ENCODE measurements at places on chromosomes 1 and 21.
A peak's percentile ranks its signal among the peaks of the same experiment; 100 is the strongest.

GRCh38 chr1:109096120-109096519, 5.6 kb downstream of the TMEM167B start:
- no peak for DNase-seq

DNA sequence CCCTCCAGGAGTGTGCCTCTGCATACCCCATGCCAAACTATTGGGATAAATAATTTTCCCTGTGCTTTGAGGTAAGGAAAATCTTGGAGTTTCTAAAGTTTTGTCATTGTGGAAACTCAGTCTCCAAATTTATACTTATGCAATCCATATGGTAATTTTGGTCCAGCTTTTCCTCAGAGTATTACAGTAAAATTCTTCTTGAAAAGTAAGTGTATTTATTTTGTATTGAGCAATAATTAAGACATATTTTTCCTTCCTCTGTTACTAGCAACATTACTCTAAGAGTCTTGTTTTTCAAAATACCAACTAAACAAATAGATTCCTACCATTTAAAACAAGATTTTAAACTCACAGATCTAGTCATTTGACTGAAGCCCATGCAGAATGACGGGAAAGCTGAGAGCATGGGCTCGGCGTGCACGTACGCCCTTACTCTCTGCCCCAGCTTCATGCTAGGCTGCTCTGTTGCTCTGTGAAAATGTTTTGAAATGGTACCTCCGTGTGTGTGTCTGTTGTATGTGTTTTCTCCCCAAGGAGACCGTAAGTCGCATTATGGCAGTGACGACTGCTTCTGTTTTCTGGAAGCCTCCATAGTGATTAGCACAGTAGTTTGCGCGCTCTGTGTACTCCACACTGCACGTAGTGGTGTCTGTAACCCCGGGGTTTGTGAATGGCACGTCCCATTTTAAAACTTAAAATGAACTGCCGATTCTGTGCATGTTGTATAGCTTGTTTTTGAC, 165.3 kb downstream of the SDCCAG8 start:
- no peak for DNase-seq

GRCh38 chr1:193190096-193190744, 3.8 kb upstream of the B3GALT2 start:
- DNase-seq = peak; percentile 7

- no peak for DNase-seq
Measured at GRCh38 chr1:210246447-210246846, 13.9 kb downstream of the SERTAD4 start.

DNA sequence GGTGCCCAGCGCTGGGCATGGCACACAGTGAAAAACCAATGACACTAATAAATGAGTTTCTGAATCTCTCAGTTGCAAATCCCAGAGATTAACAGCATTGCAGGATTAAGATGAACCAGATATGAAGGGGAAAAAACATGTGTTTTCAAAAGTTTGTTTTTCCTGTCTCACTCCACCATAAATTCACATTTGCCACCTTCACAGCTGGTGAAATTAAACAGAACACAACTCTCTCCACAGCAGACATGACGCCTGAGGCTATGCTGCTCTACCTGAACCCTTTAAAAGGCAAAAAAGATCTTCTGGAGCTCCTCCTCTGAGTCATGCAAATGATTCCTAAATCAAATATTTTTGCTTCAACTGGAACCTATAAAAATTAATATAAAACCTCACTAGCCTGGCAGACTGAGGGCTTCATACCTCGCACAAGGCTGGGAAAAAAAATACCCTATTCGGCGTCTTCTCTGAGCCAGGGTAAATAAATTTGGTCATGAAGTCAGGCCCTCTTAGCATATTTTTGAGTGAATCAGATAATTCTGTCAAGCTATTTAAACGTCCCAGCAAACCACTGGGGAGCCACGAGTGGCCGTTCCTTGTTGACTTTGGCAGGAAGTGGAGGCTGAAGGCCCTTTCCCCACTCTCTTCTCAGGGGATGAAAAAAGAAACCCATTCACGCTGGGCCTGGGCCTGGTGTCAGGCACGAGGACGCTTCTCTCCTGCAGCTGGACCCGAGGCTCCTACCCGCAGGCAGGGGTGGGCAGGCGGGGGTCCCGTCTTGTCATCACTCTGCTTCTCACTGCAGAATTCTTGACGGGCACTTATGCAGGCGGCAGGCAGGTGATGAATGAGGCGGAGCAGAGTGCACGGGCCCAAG, 53.0 kb downstream of the DMRTB1 start:
- no peak for DNase-seq

DNA sequence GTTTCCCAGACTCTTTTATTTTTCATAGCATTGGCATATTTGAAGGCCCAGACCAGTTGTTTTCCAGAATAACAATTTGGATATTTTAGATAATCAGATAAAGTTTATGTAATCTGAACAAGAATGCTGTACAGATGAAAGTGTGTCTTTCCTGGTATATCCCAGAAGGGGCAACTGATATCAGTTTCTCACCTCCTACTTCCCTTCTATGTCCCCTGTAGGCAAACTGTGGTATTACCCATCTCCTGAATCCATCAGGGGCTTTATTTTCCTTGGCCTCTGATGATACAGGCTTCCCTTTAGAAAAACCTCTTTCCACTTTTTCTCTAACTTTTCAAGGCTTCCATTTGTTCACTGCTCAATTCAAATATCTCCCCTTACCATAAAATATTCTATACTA, 87.5 kb upstream of the RGS1 start:
- no peak for DNase-seq

DNA sequence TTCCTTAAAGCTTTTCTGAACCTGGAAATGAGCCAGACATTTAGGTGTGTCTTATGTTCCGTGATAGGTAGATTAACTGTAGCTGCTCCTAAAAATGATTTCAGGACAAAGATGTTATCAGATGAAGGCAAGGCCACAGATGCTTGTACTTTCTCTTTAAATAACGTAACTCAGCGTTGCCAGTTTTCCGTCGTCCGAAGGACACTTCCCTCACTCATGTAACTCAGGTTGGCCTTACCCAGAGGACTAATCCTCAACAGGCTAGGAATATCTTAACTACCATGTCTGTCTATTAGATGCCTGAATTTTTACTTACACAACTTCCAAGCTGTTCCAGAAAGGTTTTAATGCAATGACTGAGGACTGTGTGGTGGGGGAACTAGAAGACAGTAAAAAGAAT, 35.4 kb upstream of the FAM89A start:
- DNase-seq = no peak

DNA sequence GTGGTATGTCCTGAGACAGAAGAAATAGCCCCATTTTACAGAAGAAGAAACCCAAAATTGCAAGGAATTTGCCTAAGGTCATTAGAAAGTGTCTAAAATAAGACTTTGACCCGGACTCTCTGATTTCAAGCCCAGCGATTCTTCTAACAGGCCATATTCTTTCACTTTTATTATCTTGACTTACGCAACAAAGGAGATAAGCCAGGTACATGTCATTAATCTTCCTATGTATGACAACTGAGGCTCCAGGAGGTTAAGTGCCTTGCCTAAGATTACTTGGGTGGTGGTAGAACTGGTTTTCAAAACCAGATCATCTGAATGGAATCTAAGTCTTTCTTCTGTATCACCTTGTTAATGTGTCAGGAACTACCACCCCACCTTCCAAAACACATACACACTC, 124.3 kb downstream of the PBX1 start:
- no peak for DNase-seq

DNA sequence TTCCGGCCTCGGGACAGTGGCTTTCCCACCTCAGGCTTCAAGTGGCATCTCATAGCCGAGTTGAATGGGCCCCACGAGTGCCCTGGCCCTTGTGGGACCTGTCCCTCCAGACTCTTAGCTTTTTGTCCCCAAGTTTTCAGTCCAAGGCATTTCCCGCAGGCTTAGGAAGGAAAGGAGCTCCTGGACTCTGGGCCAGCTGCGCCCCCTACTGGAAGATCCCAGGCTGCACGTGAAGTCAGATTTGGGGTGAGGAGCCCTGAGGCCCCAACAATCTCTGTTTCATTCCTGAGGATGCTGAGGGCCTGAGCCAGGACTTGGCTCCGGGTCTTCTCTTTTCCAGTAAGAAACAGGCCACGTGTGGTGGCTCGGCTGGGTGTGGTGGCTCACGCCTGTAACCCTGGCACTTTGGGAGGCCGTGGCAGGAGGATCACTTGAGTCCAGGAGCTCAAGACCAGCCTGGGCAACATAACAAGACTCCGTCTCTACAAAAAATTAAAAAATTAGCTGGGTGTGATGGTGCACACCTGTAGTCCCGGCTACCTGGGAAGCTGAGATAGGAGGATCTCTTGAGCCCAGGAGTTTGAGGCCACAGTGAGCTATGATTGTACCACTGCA, 67.4 kb downstream of the ARHGEF10L start:
- DNase-seq = peak; percentile 26

- no peak for DNase-seq
Measured at GRCh38 chr21:42739061-42739931, 85.9 kb downstream of the PDE9A start.

DNA sequence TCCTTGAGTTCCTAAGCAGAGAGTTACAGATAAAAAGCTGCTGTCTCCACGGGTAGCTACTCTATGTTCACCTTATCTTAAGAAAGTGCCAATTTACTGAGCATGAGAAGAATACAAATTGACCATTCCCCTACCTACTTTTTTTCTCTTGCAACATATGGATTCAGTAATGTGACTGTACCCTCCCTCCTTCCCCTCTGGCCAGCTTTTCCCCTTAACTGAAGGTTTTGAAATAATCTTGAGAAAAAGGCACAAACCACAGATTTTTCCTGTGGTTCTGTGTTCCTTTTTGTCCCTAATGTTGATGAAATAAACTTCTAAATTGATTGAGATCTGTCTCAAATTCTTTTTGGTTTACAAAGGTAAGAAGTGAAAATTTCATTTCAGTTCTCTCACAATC, 2.6 kb upstream of the CD2 start:
- no peak for DNase-seq

DNA sequence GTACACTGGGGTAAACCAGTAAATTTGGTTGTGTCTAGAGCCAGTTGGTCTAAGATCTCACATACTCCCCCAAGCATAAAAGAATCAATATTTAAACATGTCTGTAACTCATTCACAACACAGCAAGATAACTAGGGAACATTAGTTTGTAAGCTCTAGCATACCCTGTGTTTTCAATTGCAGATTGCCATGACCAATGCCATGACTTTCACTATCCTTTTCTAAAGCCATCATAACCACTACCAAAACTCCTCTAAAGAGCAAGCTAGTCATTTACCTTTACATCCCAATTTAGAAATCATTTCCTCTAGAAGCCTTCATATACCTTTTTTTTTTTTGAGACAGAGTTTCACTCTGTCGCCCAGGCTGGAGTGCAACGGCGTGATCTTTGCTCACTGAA, 56.5 kb upstream of the PLA2G4A start:
- no peak for DNase-seq

DNA sequence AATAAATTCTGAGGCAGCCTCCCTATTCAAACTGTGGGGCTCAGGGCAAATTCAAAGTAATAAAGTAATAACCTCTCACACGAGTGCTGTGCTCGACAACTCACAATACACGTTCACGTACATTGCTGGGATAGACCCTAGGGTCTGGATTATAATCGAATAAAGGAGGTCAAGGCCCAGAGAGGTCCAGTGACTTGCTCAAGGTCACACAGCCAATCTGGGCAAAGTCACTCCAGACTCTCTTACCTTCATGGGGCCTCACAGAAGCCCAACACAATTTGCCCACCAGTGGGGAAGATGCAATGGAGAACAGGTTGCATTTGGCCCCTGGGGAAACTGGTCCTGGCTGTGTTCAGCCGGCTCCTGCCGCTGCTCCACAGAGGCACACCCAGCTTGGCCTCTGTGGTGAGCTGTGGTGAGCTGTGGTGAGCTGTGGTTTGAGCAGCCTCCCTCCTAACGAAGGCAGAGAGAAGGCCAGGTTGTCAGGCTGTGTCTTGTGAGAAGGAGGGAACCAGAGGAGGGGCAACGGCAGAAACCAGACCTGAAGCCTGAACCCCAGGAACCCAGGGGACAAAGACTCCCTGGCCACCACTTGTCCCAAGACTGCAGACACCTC, 35.1 kb downstream of the NUAK2 start:
- DNase-seq = peak; percentile 75

- DNase-seq = no peak
Measured at GRCh38 chr1:84871181-84871580, 21.8 kb downstream of the LPAR3 start.

GRCh38 chr1:78641558-78641957, 8.1 kb upstream of the IFI44 start:
- no peak for DNase-seq

DNA sequence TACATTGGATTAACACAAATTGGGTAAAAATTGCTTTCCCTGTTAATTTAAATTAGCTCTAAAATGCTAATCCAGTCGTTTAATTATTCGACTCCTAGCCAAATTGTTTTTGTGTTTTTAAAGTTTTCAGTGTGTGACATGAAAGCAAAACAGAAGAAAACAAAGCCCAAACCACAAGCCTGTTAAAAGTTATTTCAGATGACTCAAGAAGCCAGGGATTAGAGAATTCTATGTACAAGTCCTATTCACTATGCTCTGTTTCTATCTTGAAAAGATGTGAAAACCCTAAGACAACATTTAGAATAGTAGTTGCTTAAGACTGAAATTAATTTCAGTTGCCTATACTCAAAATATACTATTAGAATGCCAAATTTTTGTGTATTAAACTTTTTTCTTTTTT, 294.8 kb upstream of the ADAMTS5 start:
- DNase-seq = no peak

GRCh38 chr1:214270097-214270650, 10.8 kb upstream of the SMYD2 start:
- DNase-seq = no peak

DNA sequence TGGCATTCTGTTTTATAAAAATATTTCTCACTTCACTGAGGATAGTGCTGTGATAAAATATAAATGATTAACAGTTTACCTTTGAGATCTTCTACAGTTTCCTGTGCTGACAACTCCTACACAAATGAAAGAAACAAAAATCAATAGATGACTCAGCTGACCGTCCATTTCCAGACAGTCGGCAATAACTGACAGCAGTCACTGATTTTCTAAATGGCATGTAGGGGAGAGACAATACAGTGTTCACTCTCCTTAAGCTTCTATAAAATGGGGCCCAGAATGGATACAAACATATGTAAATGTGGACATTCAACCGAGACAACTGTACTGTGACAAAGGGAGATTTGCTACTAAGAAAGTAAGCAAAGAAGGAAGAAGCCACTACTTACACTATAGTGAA, 34.3 kb downstream of the PCNX2 start:
- DNase-seq = no peak
